ENCODE measurements at places on chromosomes 16 and 17.

DNA sequence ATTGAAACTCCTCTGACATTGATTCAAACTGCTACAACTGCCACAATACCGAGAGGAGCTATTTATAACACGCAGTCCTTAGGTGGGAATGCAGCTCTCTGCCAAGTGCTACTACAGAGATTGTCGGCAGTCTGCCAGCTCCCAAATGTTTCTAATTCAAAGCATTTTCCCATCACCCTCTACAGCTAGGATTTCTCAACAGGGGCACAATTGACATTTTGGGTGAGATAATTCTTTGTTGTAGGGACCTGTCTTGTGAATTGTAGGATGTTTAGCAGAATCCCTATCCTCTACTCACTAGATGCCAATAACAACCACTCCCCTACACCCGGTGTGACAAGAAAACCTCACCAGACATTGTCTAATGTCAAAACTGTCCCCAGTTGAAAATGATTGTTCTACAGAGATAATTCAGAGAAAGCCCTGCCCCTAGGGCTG, 7.8 kb upstream of the N4BP1 start:
- no peak for DNase-seq

- no peak for DNase-seq
Measured at GRCh38 chr17:50292465-50292864, 18.2 kb downstream of the TMEM92 start.

GRCh38 chr17:42275527-42276358, 448 bp downstream of the STAT5B start:
- peak; percentile 53 for DNase-seq

DNA sequence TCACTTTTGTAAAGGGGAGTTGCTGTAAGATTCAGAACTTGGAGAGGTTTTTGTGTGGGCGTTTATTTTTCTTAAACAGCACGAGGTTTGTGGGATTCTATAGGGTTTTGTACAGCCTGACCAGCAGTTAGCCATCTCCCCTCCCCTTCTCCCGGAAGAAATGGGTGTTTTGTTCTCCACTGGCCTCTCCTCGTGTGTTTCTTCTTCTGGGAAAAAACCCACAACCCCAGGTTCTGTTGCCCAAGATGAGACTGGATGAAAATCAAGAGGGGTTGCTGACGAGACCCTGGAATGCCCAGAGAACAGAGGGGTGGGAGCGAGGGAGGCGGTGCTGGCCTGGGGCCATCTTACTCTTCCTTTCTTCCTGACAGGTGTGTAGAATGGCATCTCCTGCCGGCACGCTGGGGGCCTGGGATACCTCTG, 186.1 kb downstream of the MSI2 start:
- DNase-seq, result no peak

DNA sequence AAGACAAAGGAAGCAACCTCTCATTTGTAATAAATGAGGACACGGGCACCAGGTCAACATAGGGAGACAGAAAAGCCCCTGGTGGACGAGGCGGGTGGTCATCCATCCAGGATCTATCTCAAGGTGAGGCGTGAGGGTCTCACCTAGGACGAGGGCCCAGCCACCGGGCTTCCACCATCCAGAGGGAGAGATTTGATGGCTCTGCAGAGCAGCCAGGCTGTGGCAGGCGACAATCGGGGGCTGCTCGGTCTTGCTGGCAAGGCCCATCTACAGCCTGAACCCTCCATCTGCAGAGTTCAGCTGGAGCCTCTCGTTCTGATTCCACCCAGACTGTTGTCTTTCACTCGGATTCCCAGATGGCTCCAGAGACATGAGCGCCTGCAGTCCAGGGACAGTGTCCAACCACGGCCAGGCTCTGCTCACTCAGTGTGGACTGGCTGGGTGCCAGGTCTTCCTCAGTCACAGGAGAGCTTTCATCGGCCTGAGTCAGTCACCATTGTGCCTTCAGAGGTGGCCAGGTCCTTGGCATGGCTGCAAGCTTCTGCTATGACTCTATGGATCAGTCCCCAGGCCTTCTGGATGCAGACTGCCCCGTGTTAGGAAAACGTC, 5.9 kb downstream of the LITAFD start:
- no peak for DNase-seq

- no peak for DNase-seq
Measured at GRCh38 chr16:77579351-77579891, 142.9 kb upstream of the NUDT7 start.

DNA sequence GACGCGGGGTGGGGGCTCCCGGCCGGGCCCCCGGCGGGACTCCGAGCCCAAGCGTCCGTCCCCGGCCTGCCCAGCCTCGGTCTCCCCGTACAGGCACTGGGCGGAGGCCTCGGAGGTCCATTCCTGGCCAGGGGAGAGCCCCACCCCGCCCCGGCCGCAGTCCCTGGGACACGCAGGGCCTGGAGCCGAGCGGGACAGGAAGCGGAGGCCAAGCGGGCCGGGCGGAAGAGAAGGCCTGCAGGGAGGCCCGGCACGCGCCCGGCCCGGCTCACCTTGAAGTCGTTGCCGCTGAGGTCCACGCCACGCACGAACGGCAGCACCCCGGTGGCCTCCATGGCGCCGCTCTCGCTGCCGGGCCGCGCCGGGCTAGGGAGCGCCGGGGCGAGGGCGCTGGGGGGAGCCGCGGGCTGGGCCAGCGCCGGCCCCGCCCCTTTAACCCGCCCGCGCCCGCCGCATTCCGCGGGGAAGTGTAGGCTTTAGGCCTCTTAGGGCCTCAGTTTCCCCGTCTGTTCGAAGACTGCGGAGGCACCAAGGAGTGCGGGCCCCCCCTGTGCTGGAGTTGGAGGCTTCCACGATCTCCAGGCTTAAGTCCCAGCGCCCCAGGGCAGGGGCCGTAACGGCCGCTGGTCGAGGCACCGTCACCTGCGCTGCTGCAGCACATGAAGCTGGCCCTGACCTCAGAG, at the start of gene FLII:
Gene FLII, minus strand, starts transcription at position 383 of the 683 bp plus-strand sequence. Its CDS starts 48 bp downstream, at position 335.
- peak; percentile 50 for DNase-seq

DNA sequence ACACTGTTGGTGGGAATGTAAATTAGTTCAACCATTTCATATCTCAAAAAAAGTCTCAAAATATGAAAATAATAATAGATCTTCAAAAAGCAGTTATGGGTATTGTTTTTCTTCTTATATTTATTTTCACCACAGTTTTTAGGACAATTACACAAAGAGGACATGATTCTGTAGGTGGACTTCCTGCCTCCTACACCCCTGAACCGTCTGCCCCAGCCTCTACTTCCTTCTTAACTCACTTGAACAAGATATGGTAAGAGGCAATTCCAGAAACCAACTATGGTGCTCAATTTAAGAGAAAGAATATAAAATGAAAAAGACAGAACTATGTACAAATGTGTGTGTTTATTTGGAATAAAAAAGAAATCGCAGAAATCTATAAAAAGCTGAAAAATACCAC, 74.1 kb upstream of the MON1B start:
- no peak for DNase-seq
